ENCODE measurements at places on chromosomes 6 and 20. TPM values are rescaled to one million over a fixed set of nuclear protein-coding genes. Genes with fewer than 3 reads are reported as not detected.

SIRPD gene
- polyA plus RNA-seq: 0.25 TPM

DNA sequence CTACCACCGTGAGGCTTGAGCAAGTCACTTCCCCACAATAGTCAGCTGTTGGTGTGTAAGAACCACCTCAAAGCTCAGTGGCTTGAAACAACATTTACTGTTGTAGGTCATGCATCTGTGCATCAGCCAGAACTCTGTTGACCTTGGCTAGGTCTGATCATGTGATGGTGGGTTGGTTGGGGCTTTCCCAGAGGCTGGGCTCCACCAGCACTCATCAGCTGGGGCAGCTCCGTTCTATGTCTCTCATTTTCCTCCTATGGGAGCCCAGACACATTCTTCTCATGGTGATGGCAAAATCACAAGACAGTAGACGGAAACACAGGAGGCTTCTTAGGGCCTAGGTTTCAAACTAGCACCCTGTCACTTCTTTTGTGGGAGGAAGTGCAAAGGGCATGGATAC, 42.8 kb upstream of the PSMF1 start:
- no peak for DNase-seq

CEP85L gene
- 47.5 TPM for polyA plus RNA-seq

DNA sequence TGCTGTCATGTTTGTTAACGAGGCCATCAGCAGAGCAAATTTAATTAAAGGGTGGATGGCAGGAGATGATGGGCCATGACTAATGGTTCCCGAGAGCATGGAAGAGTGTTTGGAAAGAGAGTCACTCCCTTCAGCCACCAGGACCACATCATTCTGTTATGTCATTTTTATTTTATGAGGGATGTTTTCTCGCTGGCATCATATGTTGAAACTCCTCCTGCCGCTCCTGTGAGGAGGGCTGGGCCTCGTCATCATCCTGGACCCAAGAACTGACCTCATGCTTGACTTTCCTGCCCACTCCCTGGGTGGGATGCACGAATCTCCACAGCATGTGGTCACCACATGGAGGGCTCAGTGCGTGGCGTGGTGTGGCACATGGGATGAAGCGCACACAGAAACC, 86.4 kb upstream of the FRMD1 start:
- no peak for DNase-seq

- no peak for DNase-seq
These were observed 194.6 kb downstream of the EPM2A start for GRCh38 chr6:145540741-145541140.

- DNase-seq: no peak
These were observed 17.7 kb downstream of the TPBG start for GRCh38 chr6:82381278-82381677.

- DNase-seq: no peak
These were observed 153.7 kb downstream of the MOXD1 start for GRCh38 chr6:132247381-132248159.

DNA sequence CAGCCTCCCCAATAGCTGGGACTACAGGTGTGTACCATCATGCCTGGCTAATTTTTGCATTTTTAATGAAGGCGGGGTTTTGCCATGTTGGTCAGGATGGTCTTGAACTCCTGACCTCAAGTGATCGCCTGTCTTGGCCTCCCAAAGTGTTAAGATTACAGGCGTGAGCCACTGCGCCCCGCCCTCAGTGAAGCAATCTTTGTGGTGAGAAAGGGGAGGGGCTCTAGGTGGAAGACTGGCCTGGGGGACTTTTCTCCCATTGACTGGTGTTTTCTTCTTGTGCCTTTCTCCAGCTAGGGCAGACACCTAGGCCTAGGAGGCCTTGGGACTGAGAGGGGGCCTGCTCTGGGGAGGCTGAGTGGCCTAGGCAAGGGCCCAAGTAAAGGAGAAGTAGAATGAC, 84.1 kb downstream of the DNAAF9 start:
- DNase-seq: no peak

DNA sequence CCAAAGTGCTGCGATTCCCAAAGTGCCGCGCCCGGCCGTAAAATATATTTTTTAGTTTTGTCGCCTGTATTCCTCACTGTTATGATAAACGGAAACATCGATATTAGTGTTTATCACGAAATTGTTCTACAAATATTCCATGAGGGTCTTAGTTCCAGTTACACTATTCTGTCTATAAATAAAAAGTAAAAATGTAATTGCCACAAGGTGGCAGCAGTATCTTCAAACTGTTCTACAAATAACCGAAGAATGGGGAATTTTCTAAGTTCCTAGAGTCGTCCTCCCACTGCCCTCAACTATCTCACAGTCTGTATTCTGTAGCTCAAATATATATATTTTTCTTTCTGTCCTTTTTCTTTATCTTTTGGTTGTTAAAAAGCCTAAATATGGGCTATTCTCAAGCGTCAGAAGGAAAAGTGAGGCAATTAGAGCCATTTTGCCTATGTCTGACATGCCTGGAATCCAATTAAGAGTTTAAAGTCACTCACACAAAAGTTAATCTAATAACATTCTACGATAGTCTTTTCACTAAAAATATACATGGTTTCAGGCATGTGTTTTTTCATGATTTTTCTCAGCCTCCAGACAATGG, 14.2 kb upstream of the FAM162B start:
- no peak for DNase-seq

DNA sequence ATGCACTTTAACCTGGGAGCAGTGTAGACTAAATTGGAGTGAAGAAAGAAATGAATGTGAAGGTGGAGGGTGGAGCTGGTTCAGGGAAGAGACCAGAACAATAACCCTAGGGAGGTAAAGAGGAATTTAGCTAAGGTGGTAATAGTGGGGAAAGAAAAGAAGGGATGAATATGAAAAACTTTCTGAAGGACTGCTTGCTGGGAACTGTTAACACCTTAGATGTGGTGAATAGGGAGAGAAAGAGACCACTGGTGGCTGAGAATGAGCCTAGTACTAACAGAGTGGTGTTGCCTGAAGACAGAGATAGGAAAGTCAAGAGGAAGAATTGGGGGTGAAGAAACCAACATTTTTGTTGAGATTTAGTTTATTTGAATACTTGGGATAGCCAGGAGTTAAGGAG, 78.4 kb upstream of the HS3ST5 start:
- DNase-seq: no peak

DNA sequence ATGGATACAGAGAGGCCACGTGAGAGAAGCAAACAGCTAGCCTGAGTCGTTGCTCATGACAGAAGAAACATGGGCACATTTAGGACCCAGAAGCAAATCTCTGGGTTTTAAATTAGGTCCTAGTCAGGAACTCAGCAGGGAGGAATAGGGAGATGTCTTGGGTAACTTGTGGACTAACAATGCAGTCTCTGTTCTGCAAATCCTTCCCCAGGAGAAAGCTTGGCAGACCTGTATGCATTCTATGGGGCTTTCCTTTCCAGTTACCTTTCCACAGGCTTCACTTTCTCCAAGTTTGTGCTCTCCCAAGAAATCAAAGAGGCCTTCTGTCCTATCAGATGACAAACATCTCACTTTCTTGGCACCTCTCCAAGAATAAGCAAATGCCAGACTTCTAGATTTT, 47.2 kb upstream of the PLCB4 start:
- no peak for DNase-seq

DNA sequence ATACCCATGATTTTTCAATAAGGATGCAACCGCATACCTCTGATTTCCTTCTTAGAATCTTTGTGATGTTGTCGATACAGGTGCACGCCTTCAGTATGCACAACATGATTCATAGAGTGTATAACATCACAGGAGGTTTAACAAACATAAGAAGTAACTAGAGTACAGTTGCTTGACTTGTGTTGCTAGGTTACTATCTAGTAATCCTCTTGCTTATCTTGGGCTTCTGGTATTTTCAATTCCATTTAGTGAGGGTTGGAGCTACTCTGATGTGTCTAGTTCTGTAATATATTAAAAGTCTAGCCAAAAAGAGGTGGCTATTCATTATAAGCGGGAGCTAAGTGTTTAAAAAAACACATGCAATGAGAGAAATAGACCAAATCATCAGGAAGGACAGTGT, 85.5 kb upstream of the TENT5A start:
- DNase-seq: no peak

GRCh38 chr20:33541074-33541473, 51.2 kb downstream of the CBFA2T2 start:
- DNase-seq: no peak

- no peak for DNase-seq
These were observed 215.8 kb upstream of the RREB1 start for GRCh38 chr6:6891949-6892461.

GRCh38 chr20:44802702-44803101, 7.6 kb downstream of the RIMS4 start:
- no peak for DNase-seq

GRCh38 chr20:58711266-58712051, 18.9 kb downstream of the NPEPL1 start:
- no peak for DNase-seq

GRCh38 chr6:96836631-96837080, 621 bp downstream of the GPR63 start:
- no peak for DNase-seq

- DNase-seq: no peak
These were observed 1053.4 kb upstream of the CITED2 start for GRCh38 chr6:140427842-140428241.

DNA sequence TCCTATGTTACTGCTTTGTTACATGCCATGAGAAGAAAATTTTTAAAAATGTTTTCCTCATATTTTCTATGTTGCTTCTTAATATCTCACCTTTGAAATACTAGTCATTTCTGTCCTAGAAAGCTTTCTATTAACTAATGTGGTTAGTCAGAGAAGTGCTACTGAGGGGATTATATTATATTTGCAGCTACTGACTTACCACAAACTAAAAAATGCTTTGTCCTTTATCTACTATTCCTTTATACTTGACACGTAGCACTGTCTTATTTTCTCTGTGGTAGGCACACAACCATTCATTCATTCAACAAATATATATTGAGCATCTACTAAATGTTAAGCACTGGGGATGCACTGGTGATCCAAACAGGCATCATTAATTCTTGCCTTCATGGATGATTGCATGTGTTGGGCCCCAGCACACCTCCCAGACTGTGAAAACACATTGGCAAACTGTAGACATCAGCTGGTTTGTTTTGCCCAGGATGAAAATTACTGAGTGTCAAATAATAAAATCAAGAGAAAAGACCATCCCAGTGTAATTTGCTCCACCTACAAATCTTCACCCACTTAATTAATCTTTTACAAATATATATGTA, 10.7 kb upstream of the MLIP start:
- no peak for DNase-seq

MDFI gene
- not detected for polyA plus RNA-seq

- DNase-seq: no peak
These were observed 662 bp upstream of the SLC9A8 start for GRCh38 chr20:49811825-49812506.

- DNase-seq: no peak
These were observed 45.8 kb downstream of the CYP24A1 start for GRCh38 chr20:54127855-54128574.

- DNase-seq: no peak
These were observed 66.0 kb downstream of the BACH2 start for GRCh38 chr6:90230548-90231215.

DLL1 gene
- 0.34 TPM for polyA plus RNA-seq

CD40 gene
- polyA plus RNA-seq: 4.3 TPM

- no peak for DNase-seq
These were observed 390.2 kb downstream of the UTRN start for GRCh38 chr6:144675231-144675861.

DNA sequence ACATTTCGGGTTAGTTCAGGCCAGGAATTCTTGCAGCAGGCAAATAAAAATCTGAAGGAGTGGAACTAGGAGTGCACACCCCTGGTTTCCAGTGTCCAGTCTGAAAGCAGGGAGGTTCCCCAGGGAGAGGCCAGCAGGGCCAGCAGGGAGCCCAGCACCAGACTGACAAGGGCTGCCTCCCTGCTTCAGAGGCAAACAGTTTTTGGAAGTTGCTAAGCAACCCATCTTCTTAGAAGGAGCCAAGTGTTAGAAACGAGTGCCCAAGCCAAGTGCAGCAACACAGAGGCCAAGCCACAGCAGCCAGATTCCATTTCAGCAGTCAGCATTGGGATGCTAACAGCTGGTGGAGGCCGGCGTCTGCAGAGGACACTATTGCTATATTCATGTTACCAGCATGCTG, 179.1 kb downstream of the SYNDIG1 start:
- DNase-seq: no peak

DNA sequence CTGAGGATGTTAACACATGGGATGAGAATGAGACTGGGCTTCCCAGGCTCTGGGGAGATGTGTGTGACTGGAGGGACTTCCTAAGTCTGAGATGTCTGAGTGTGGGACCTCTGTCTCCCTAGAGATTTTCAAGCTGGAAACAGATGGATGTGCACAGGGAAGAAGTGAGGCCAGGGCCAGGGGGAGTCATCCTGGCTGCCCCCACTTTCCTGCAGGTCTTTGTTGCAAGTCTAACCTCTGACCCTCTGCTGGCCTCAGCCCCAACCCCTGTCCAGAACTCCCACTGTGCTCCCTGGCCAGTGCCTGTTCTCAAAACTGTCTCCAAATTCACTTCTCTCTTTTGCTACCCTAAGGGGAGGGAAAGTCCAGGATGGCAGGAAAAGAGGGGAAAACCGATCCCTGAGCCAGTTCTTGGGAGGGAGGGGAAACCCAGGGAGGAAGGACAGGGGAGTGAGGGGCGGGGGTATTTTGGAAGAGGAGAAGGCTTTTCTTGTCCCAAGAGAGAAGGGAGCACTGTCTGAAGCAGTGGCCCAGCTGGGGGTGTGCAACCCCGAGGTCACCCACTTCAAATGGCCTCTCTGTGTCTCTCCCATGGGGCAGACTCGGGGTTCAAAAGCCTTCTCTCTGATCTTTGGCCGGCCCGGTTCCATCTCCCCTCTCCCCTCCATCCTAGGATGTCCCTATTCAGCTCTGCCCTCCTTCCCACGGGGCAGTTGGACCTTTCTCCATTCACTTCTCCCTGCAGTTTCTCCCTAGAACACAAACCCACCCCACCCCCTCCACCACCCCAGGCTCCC, 3.1 kb downstream of the PPP1R18 start:
- DNase-seq: no peak

GRCh38 chr20:49956689-49957088, 20.5 kb downstream of the RNF114 start:
- DNase-seq: no peak

SRSF12 gene
- not detected for polyA plus RNA-seq

VNN1 gene
- polyA plus RNA-seq: not detected

GRCh38 chr20:40749985-40750506, 61.0 kb upstream of the MAFB start:
- no peak for DNase-seq

DNA sequence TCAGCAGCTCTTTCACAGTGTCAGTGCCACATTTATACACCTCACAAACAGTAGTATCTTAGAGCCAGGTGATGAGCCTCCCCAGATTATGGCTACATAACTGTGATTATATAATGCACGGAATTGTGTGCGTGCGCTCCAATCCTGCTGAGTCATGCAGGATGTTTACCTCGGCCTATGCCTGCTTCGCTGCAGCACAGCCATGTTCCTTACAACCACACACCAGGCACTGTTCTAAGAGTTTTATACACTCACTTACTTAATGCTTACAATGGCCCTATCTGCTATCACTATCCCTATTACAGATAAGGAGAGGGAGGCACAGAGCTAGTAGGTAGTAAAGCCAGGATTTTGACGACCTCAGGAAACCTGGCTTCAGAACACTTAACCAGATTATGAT, 7.3 kb downstream of the ZKSCAN3 start:
- no peak for DNase-seq

ID4 gene
- not detected for polyA plus RNA-seq

- DNase-seq: no peak
These were observed 42.3 kb downstream of the TBPL1 start for GRCh38 chr6:133995296-133995695.

All from naive thymus-derived CD8-positive, alpha-beta T cell (primary cell).